ENCODE measurements at places on chromosomes 7 and 10.

DNA sequence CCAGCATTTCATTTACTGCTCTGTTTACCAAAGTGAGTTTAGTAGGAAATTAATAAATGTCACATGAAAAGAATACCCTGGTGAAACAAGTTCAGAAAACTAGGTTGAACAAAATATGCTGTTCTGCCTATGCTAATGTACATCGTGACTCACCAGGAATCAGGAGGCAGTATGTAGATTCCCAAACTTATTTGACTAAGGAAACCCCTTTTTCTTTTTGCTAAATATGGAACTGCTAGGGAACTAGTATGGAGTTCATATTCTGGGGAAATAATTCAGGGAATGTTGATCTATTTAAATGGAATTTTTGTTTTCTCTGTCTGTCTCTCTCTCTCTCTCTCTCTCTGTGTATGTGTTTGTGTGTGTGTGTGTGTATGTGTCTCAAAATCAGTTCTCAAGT is 49.9 kb upstream of the EXOC4 start:
- DNase-seq, result no peak

GRCh38 chr7:89549768-89550167 is 604.5 kb upstream of the STEAP1 start:
- no peak for DNase-seq

- no peak for DNase-seq
These were observed 32.5 kb downstream of the FZD9 start for GRCh38 chr7:73466112-73466511.

DNA sequence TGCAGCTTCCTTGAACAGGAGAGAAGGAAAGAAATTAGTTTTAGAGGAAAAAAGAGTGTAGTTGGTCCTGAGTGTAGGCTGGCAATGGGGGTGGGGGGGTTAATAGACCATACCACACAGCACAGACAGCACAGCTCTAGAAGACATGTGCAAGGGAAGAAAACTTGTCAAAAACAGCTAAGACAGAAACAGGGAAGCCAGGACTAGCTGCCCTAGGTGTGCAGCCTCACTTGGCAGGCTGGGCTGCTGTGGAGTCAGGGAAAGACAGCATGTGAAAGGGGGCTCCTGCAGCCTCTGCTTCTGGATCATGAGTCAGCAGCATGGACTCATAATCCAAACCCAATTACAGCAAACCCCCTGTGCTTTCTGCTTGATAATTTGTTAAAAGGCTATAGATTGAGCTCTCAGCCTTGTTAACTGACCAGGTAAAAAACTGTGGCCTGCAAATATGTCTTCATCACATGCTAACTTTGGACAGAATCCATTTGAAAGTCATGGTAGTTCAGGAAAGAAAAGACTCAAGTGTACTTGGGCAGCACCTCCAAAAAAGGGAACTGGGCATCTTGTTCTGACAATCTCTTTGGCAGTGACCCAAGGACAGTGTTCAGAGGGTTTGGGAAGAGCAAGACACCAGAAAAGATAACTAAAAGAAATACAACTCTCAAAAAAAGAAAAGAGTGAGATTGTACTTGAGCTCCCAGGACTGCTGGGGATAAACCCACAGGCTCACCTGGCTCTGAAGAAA is 142.2 kb upstream of the VWC2 start:
- no peak for DNase-seq

DNA sequence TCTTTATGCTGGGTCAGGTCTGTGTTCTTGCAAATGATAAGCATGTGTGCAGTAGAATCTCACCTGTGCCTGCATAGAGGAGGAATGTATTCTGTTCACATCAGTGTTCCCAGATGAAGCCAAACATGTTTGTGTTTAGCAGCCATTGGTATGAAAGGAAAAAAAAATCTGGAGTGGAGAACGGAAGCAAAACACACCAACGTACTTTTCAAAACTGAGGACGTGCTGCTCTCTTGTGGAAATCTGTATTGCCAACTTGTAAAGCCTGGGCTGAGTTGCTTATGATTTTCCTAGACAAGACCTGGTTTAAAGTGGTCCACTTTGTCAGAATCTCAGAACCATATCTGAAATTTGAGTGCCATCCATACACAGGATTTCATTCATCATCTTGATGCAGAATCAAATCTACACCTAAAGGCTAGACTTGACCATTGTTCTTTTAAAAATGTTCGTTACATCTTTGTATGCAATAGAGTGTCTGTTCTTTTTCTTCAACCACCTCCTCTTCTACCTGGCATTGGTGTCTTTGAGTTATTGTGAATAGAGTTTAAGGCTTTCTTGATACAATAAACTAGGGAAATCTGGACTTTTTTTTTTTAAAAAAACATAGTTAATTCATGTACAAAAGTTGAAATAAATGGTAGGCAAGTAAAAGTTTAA is 367.7 kb downstream of the PHF14 start:
- DNase-seq, result no peak

- no peak for DNase-seq
These were observed 121.2 kb downstream of the ZMIZ1 start for GRCh38 chr10:79189853-79190435.

DNA sequence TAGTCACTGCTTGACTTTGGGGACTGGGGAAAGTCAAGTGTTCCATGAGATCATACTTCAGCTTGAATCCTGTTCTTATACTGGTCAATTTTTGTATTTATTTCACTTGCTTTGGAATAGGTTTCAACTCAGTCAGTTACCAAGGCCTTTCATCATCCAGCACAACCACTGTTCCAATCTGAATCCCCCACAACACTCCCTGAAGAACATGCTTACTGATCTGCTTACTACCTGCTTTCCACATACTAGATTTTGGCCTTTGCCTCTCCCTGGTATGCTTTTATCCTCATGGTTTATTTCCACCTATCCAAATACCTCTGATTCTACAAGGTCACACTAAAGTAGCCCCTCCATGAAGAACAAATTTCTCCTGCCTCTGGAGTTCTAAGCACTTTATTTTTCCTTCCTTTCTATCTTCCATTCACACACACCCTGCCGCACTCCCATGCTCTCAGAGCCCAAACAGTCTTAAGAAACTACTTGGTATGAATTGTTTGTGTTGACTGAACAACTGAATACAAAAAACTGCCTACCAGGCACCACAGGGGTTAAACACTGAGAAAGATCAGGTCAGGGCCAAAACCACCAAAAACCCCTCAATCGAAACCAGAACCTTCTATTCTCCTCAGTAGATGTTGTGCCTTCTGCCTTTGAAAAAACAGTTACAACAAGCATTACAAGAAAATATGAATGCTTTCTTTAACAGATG is 178.1 kb downstream of the AVL9 start:
- no peak for DNase-seq

DNA sequence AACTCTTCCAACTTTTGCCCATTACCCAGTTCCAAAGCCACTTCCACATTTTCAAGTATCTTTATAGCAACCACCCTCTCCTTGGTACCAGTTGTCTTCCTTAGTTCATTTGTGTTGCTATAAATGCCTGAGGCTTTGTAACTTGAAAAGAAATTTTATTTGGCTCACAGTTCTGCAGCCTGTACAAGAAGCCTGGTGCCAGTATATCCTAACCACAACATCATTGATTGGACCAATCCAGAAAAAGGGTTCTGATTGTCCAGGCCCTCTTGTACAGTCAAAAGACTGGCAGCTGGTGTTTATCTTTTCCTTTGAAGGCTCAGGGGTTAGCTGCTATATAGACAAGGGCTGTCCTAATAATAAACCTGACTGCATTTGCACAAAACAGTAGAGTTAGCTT is 21.1 kb upstream of the ABCC2 start:
- no peak for DNase-seq

- DNase-seq, result no peak
These were observed 4.7 kb downstream of the ZNF488 start for GRCh38 chr10:47379445-47379785.

DNA sequence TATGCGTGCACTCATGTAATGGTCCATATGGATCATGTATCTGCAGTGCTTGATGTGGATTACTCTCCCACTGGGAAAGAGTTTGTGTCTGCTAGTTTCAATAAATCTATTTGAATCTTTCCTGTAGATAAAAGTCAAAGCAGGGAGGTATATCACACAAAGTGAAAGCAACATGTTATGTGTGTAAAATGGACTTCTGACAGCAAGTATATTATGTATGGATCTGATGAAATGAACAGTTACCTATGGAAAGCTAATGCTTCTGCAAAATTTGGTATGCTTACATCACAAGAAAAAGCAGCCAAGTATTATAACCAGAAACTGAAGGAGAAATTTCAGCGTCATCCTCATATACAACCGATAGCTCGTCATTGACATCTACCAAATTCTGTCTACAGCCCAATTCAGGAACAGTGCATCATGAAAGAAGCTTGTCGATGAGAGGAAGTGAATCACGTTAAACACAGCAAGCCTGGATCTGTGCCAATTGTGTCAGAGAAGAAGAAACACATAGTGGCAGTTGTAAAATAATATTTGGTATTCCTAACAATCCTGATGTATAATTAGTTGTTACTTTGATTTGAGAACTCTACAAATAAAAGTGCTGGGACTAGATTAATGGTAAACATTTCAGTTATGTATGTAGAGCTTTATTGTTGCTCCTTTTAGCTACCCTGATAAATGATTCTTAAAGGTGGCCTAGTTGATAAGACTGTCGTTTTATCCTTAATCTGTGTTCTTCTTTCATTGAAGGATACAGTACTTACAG is 14.2 kb upstream of the SYPL1 start:
- DNase-seq, result no peak

GRCh38 chr7:24403557-24403956 is 119.6 kb downstream of the NPY start:
- no peak for DNase-seq

DNA sequence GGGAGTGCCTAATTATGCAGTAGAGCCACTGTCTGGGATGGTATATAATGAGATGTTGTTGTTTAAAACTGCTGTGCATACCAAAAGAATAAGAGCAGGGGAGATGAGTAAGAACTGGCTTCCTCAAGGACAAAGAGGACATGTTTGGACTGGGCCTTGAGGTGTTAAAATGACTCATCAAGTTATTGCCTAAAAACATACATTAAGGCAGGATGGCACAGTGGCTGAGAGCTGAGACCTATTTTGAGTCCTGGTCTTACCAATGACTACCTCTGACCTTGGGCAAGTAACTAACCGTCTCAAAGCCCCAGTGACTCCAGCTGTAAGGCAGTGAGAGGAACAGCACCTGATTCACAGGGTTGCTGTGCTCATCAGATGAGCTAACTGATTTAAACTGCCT is 71.1 kb downstream of the CFAP58 start:
- DNase-seq, result peak; percentile 11

DNA sequence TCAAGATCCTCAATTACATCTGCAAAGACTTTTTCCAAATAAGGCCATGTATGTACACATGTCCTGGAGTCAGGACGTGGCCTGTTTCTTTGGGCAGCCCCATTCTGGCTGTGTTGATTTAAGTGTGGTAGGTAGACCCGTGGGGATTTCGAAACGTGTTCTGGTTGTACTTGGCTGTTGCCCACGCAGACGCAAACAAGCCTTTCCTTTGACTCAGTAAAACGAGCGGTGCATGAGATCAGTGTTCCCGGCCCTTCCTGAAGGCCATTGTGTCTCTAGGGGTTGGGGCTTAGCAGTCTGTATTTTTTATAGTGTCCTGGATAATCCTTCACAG is 64.8 kb upstream of the DNAJB6 start:
- no peak for DNase-seq

- DNase-seq, result no peak
These were observed 55.5 kb downstream of the DNAJC12 start for GRCh38 chr10:67782530-67782929.

DNA sequence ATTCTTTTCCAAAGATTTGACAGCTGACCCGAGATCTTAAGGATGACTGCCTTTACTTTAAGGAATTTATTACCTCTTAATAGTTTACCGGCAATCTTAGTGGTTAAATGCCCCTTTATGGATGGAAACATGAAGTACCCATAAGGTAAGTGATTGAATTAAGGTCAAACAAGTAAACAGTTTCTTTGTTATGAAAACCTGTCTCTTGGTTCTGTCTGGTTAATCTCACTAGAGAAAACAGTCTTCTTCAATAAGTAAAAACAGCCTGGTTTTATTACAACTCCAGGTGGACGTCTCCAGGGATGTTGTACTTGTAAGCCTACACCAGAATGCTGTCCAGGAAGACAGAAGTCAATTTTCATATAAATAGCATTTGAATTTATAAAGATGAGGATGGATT is 161.8 kb upstream of the MTPN start:
- no peak for DNase-seq

DNA sequence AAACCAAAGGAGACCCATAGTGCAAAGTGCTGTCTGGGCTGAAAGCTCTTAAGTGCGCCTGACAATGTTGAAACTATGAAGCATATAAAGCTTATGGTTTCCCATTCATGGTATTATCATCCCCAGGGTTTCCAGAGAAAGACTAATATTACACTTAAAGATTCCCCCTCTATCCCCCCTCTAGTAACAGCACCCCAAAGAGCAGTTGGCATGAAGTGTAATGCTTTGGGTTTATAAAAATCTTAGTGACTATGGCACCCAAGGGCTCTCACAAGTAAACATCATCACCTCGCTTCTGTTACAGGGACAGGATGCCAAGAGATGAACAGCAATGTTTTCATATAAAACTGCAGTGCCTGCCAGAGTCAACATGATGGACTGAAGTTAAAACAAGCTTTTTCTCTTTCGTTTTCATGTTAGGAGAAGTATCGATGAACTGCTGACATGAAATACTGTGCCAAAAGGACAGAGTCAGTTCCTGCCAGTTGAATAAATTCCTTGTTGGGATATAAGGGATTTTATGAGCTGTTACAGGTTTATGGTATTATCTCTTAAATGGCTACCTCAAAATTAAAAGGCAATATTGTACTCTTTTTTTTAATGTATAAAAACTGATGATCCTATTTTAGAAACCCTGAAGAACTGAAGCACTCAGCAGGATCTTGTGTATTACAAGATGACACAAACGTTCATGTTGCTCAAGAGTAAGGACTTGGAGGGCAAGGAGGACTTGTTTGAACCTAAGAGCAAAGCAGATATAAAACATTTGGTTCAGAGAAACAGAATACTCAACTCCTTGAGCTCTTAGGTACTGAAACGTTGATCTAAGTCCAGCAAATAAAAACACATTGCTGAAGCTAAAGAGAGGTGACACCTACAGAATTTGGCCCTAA is 203.7 kb upstream of the IMMP2L start:
- DNase-seq, result no peak

- no peak for DNase-seq
These were observed 417.0 kb upstream of the PFKP start for GRCh38 chr10:2650328-2650727.

DNA sequence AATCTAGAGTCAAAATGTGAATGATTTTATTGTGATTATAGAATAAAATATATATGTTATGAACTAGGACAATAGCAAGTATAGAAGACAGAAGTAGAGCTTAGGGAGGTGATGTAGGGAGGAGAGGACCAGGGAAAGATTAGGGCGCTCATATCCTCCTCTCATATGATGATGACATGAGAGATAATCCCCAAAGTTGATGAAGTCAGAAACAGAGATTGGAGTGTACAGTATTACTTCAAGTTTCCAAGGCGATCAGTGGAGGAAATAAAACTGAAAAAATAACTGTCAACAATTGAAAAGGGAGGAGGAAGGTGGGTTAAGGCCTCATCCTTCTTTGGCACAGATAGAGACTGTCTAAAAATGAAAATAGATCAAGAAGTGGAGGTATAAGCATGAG is 14.9 kb downstream of the MACROH2A2 start:
- no peak for DNase-seq
